Stimulated activated CD4-positive, alpha-beta T cell treated with anti-CD3 and anti-CD28 coated beads, Interleukin-15, amount 100 ng/mL, for 24 hours (primary cell): ENCODE measurements at places on chromosomes 11 and 22.

DNA sequence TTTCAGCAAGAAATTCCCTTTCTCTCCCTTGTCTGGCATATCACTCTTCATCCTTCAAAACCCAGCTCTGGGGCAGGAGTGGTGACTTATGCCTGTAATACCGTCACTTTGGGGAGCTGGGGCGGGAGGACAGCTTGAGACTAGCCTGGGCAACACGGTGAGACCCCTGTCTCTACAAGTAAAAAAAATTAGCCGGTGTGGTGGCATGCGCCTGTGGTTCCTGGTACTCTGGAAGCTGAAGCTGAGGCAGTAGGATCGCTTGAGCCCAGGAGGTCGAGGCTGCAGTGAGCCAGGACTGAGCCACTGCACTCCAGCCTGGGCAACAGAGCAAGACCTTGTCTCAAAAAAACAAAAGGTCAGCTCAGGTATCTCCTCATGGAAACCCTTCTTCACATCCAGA is 1.4 kb upstream of the RCE1 start:
- DNase-seq, result no peak

- no peak for DNase-seq
Measured at GRCh38 chr11:72037554-72038311, 39.0 kb downstream of the IL18BP start.

GRCh38 chr11:131546218-131546895 is 175.9 kb downstream of the NTM start:
- DNase-seq, result no peak

DNA sequence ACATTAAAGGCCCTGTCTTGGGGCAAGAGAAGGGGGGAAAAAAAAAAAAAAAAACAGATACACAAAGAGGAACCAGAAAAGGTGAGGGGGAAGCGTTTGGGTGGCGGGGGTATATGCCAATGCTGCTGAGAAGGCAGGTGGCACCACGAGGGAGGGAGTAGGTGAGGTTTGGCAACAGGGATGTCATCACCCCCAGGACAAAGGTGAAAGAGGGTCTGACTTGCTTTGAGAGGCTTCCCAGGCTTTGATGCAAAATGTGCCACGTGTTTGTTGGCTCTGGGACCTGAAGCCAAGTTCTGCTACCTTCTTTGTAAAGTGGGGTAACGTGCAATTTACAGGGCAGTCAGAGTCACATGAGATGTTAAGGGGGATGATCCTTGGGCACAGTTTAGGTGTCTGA is 4.1 kb downstream of the YPEL1 start:
- no peak for DNase-seq

DNA sequence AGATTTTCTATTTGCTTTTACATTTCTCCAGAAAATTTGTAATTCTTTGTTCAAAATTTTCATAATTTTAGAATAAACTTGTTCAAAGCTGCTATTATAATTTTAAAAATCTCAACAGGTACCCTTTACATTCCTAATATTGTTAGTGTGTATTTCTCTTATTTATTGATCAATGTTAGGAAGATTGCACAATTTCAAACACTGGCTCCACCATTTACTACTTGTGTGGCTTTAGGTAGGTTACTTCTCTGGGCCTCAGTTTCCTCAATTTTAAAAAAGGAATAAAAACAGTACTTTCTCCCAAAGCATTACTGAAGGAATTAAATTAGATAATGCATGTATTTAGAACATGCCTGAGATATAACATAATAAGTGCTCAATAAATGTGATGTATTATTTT is 180.2 kb downstream of the SBF2 start:
- DNase-seq, result no peak
